Putamen (tissue), 1 donor: ENCODE measurements at places on chromosomes 2 and 18.

GRCh38 chr2:33384599-33384961, 91.9 kb upstream of the RASGRP3 start:
- DNase-seq, result no peak

- no peak for DNase-seq
Observed at GRCh38 chr2:60979231-60979630, 38.3 kb upstream of the PEX13 start.

DNA sequence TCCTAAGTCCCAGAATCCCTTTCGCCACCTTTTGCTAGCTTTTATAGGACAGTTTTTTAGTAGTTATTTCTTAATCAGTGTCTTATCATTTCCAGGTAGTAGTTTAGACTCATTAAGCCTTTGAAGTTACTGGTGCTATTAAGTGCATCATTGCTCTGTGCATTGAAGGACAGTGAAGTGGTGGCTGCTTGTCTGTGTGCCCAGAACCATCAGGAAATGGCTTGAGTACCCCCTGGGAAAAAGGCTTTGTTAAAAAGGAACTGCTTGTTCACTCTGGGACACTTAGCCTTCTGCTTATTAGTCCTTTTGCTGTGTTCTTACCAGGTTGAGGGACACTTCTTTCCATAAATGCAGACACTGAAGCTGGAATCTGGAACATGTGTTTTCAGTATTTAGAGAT, 30.0 kb downstream of the DTNA start:
- DNase-seq, result no peak

GRCh38 chr2:231411831-231412617, 16.5 kb downstream of the B3GNT7 start:
- DNase-seq, result peak; percentile 85

- DNase-seq, result no peak
Observed at GRCh38 chr2:75055820-75056675, 97.6 kb downstream of the POLE4 start.

- DNase-seq, result no peak
Observed at GRCh38 chr2:99651930-99652670, 162.3 kb upstream of the REV1 start.
